ENCODE measurements at places on chromosomes 7 and 10. TPM values are rescaled to one million over a fixed set of nuclear protein-coding genes. Genes with fewer than 3 reads are reported as not detected.

DNA sequence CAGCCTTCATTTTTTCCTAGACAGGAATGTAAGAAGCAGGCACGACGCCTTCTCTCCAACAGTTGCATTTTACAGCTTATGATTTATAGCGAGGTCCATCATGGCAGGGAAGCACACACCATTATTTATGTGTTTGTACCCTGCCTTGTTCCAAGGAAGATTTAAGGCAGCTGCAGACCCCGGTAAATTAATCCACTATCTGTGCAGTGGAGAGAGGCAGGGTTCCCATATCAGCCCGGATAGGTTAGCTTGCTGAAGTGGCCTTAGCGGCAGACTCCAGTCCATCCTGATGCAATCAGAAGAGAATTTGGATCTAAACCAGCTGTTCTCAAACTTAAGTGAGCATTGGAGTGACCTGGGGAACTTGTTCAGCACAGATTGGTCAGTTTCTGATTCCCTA, 359.4 kb downstream of the GALNT17 start:
- H3K36me3 ChIP-seq, result no peaks in the 10 kb centered on the region
- no peaks in the 10 kb centered on the region for H3K4me1 ChIP-seq
- H3K4me3 ChIP-seq, result no peak overlapping the region

GRCh38 chr10:109981650-109982049, 26.1 kb upstream of the ADD3 start:
- no peaks in the 10 kb centered on the region for H3K4me1 ChIP-seq
- no peak for DNase-seq
- H3K36me3 ChIP-seq, result no peaks in the 10 kb centered on the region

GRCh38 chr10:91090761-91091529, 129.5 kb upstream of the PCGF5 start:
- no peak for DNase-seq
- no peak overlapping the region for H3K4me3 ChIP-seq
- H3K36me3 ChIP-seq, result no peaks in the 10 kb centered on the region
- no peak overlapping the region for H3K27ac ChIP-seq

DNA sequence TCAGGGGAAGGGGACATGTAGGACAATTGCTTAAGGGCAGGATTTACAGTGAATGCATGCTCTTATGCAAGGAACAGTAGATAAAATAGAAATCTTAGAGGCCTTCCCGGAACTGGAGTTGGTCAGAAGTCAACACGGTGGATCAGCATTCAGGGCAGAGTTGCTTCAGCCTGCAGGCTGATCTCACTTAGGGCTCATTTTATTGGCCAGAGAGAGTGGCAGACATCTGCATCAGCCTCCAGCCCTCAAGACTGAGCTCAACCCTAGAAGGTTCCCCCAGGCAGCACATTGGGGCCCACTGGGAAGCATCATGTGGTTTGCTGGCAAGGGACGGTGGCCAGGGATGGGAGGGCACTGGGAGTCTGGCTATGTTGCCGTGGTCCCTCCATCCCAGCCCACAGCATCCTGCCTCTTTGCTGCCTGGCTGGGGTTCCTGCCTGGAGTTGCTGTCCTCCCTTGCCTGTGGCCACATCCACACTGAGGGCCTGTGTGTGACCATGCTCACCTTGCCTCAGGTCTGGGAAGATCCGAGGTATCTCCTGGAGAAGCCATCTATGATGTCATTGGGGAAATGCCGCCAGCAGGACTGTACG, 13.0 kb downstream of the SCART1 start:
- H3K36me3 ChIP-seq, result no peaks in the 10 kb centered on the region
- H3K27ac ChIP-seq, result no peak overlapping the region
- no peak for DNase-seq
- no peaks in the 10 kb centered on the region for H3K4me1 ChIP-seq
- no peak overlapping the region for H3K4me3 ChIP-seq

DNA sequence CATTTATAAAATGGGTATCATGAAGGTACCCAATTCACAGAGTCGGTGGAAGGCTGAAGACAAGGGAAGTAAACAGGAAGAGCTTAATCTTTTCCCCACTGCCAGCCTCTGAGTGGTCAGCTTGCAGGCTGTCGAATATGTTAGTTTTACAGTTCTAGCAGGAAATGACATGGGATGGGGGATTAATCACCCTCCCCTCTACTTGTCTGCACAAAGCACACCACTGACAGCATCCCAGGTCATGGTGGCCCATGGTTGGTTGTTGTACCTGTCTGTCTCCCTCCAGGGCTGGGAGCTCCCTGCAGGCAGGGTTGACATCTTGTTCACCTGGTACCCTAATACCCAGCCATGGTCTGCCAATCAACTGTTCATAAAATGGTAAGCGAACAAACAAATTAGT, 55.6 kb downstream of the GRB10 start:
- no peaks in the 10 kb centered on the region for H3K4me1 ChIP-seq
- H3K27me3 ChIP-seq, result no peaks in the 10 kb centered on the region
- no peaks in the 10 kb centered on the region for H3K36me3 ChIP-seq
- no peak overlapping the region for H3K4me3 ChIP-seq

DNA sequence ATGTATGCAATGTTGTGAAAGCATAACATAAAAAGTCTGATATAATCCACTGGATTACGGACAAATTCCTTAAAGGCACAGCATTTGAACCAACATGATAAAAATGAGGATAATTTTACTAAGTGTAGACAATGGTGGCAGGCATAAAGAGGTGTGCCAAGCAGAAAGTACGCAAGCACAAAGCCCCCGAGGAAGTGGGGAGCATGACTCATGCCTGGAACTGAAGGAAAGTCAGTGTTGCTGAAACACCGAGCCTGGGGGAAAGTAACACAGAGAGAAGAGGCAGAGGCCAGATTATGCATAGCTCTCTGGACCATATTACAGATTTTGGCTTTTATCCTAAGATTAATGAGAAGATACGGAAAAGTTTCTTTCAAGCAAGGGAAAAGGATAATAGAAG, 490.0 kb upstream of the PHF14 start:
- H3K4me3 ChIP-seq, result no peak overlapping the region
- no peaks in the 10 kb centered on the region for H3K4me1 ChIP-seq
- H3K27ac ChIP-seq, result no peak overlapping the region
- no peaks in the 10 kb centered on the region for H3K27me3 ChIP-seq
- DNase-seq, result no peak

DNA sequence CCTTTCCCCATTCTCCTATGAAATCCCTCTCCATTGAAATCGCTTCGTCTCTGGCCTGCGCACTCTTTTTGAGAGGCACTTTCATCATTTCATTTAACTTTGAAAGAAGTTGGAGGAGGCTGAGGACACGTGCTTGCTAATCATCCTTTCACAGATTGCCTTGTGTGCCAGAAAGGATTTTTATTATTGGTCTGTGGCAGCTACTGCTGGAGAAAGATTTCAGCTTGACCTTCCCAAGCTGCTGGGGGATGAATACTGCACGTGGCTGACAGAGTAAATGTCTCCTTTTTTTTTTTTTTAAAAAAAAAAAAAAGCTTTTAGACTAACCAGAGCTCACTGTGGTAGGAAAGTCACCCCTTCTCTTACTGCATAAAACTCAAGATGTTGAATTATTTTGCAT, 44.2 kb upstream of the KCNIP2 start:
- no peaks in the 10 kb centered on the region for H3K27me3 ChIP-seq
- H3K4me1 ChIP-seq, result no peaks in the 10 kb centered on the region

- DNase-seq, result no peak
- H3K4me1 ChIP-seq, result no peaks in the 10 kb centered on the region
- peaks cover 46% of the 10 kb centered on the region for H3K27me3 ChIP-seq
These were observed 37.0 kb downstream of the FAM171A1 start for GRCh38 chr10:15333909-15334649.

GRCh38 chr10:127195041-127195506, 1.3 kb downstream of the INSYN2A start:
- H3K36me3 ChIP-seq, result no peaks in the 10 kb centered on the region
- H3K4me3 ChIP-seq, result no peak overlapping the region
- no peak overlapping the region for H3K27ac ChIP-seq
- no peak for DNase-seq
- H3K27me3 ChIP-seq, result no peaks in the 10 kb centered on the region

GRCh38 chr10:9081253-9081652, 1026.8 kb downstream of the GATA3 start:
- H3K4me3 ChIP-seq, result no peak overlapping the region
- H3K4me1 ChIP-seq, result no peaks in the 10 kb centered on the region
- H3K36me3 ChIP-seq, result no peaks in the 10 kb centered on the region
- no peaks in the 10 kb centered on the region for H3K27me3 ChIP-seq
- no peak overlapping the region for H3K27ac ChIP-seq

GRCh38 chr7:8386926-8387550, 46.4 kb upstream of the NXPH1 start:
- no peaks in the 10 kb centered on the region for H3K27me3 ChIP-seq
- no peaks in the 10 kb centered on the region for H3K4me1 ChIP-seq
- H3K36me3 ChIP-seq, result no peaks in the 10 kb centered on the region
- no peak overlapping the region for H3K27ac ChIP-seq
- no peak overlapping the region for H3K4me3 ChIP-seq

The RAMP3 gene
- not detected for total RNA-seq

The ITIH2 gene
- not detected for total RNA-seq

The CRYGN gene
- total RNA-seq, result 1.2 TPM

The KAZALD1 gene
- total RNA-seq, result 21.2 TPM
